Hindlimb muscle (tissue), 1 donor: ENCODE measurements at places on chromosomes 16 and 17. TPM values are rescaled to one million over a fixed set of nuclear protein-coding genes. Genes with fewer than 3 reads are reported as not detected.

Gene PDILT
- polyA plus RNA-seq, result not detected

DNA sequence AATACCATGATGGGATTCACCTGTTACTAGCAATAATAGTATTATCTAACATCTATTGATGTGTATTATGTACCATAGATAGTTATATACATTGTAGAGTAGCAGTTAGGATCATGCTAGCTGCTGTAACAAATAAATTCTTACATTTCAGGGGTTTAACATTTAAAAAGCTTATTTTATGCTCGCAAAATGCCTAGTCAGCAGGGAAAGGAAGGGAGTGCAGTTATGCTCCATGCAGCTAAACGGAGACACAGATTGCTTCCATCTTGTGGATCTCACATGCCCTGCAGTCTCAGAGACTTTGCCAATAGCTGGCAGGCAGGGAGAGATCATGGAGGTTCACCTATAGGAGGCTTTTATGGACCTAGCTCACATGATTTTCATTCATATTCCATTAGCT lies 364.1 kb downstream of the TOX3 start:
- DNase-seq, result no peak

Gene TBC1D3E
- polyA plus RNA-seq, result not detected

- DNase-seq, result peak; percentile 82
Measured at GRCh38 chr16:87278191-87279093, 38.8 kb downstream of the C16orf95 start.

- no peak for DNase-seq
Measured at GRCh38 chr16:65660390-65660789, 538.5 kb upstream of the CDH11 start.

DNA sequence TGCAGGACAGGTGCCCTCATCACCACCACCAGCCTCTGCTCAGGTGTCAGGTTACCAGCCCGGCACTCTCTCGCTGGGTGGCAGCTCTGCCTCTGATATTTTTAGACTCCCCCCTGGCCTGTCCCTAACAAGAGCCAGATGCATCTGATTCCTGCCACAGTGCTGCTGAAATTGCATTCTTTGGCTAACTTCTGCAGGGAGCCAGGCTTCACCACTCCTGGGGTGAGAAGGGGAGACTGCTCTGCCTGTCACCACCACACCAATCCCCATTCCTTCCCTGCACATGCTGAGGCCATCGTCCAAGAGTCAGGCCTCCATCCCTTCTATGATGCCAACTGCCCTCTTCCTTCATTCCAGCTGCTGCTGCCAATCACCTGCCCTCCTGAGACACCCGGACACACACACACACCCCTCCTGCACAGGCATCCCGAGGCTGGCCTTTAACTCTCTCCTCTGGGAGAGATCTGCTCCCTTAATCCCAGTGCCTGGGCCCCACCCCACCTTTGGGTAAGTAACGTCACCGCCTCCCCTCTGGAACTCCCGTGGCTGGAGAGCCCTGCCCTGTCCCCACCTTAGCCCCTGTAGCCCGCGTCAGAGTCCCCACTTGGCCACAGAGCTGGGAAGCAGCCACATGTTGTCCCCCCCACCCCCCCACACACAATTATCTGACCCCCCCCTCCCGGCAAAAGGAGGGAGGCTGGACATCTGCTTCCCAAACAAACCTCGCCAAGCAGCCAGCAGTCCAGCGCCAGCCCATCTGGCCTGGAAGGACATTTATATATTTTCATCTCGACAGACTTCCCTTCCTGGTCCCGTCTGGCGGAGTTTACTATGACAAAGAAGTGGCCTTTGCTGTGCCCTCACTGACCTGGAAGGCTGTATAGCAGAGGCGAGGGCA lies 2.8 kb downstream of the EMP2 start:
- DNase-seq, result peak; percentile 59
